ENCODE measurements at places on chromosomes 4 and X.

GRCh38 chrX:75625232-75625631 is 102.4 kb upstream of the ZDHHC15 start:
- no peak for DNase-seq

- DNase-seq = no peak
Observed at GRCh38 chr4:92483341-92483740, 179.6 kb downstream of the GRID2 start.

- DNase-seq = no peak
Observed at GRCh38 chr4:38923746-38924145, 56.1 kb downstream of the FAM114A1 start.

- DNase-seq = peak; percentile 76
Observed at GRCh38 chr4:151434183-151434860, 25.3 kb downstream of the FHIP1A start.

GRCh38 chr4:121688261-121688660 is 8.5 kb downstream of the ANXA5 start:
- DNase-seq = no peak

DNA sequence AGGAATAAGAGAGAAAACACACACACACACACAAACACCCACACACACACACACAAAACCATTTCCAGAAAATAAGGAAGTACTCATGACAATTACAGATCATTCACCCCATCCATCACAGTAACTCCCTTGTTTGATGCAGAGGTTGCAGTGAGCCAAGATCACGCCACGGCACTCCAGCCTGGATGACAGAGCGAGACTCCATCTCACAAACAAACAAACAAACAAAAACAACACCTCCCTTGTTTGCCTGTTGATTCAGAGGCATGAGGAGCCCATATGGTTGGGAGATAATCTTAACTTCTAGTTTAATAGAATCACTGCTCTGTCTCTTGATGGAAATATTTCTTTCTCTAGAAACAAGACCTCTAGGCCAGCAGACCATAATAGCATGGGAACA is 2043.5 kb upstream of the AGA start:
- no peak for DNase-seq

- DNase-seq = peak; percentile 16
Observed at GRCh38 chr4:57303012-57303751, 193.0 kb upstream of the IGFBP7 start.

DNA sequence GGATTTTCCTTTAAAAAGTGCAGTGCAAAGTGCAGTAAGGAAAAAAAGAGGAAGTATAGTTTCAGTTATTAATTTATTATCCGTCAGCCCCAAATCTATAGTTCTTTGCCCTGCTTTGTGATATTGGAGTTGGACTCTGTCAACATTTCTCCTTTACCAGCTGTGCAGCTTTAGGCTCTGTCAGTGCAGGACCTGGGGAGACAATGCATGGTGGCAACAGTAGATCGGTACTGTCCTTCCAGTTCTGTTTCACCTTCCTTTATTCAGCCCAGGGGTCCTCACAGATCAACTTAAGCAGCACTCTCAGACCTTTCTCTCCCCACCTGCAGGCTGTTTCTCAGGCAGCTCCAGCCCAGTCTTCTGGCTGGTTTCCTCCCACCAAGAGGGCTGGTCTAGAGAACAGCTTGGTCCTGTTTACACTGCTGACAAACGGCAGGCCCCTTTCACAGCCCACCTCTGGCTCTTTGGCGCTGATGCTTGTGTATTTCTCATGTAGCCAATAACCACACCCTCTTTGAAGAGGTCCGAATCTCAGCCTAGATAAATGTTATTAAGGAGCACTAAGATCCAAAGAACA is 71.6 kb downstream of the MCUB start:
- no peak for DNase-seq

GRCh38 chrX:74422576-74423288 is 1.4 kb downstream of the SLC16A2 start:
- DNase-seq = peak; percentile 73

DNA sequence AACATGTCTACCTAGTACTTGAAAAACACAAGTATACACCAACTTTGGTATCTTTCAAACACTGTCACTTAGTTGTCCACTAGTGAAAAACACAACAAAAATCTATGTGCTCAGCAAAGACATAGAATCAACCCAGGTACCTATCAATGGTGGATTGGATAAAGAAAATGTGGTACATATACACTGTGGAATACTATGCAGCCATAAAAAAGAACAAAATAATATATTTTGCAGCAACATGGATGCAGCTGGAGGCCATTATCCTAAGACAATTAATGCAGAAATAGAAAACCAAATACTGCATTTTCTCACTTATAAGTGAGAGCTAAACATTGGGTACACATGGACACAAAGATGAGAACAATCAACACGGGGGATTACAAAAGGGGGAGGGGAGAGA is 148.7 kb downstream of the ENOX2 start:
- DNase-seq = no peak

GRCh38 chr4:3252480-3252828 is 3.5 kb downstream of the MSANTD1 start:
- no peak for DNase-seq

- DNase-seq = no peak
Observed at GRCh38 chr4:161991811-161992210, 172.0 kb downstream of the FSTL5 start.

GRCh38 chrX:44580466-44580865 is 37.8 kb upstream of the FUNDC1 start:
- DNase-seq = peak; percentile 29

- DNase-seq = peak; percentile 4
Observed at GRCh38 chrX:110132450-110133114, 129.7 kb downstream of the TMEM164 start.

DNA sequence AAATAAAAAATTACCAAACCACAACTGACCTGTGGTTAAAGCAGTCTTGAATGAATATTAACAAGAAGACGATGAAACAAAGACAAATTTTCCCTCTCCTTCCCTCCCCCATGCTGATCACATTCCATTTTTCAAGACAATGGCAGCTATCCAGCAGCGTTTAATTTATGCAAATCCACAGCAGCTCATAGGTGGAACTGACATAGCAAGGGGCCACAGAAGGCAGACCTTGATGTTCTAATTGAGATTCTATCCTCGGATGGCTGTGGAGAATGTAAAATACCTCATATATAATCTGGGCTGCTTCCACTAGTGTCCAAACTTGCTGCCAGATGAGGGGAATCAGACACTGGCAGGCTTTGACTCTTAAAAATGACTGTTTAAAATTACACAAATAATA is 211.5 kb downstream of the CHRDL1 start:
- no peak for DNase-seq

DNA sequence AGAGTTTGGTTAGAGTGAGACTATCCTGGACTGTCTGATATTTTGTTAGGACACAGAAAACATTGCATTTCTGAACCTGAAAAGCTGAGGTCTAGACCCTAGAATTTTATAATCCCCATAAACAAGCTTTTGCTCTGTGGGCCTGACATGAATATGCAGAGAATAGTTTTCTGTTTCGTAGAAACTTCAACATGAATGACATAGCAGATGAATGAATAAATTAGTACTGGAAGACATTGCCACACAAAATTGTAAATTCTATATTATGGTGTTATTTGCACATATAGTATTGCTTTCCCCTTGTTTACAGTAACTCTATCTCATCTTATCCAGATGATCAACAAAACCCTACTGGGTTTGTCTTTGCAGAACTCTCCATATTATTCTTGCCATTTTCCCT is 54.9 kb upstream of the MAML3 start:
- no peak for DNase-seq

DNA sequence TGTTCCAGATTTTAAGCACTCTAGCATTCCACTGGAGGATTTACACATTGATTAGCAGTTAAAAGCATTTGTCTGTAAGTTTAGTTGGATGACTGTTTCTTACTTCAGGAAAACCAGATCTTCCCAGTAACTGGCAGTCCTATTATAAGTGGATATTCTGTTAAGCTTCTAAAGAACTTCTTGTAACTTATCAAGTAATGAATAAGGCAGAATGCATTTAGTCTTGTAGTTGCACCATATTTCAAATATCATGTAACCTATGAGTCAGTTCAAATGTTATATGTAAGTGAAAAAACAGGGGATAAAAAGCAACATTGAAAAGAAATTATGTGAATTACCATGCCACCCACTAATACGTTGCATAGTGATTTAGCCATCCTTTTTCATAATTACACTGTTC is 30.2 kb upstream of the TENM3 start:
- no peak for DNase-seq

DNA sequence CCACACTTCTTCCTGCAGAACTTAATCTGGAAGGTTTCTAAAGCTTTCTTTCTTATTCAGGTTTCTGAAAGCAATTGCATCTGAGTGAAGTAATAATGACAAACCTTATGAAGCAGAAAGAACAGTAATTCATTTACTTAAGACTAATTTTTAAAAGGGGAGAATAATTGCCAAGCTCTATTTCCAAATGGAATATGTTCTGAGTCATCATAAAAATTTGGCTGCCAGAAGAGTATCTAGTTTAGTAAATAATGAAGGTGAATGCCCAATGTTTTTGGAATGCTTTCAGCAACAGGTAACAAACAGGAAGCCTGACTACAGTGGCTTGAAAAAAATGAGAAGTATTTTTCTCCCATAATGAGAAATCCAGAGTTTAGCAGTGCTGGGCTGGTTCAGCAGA is 227.3 kb upstream of the TET2 start:
- DNase-seq = no peak

- DNase-seq = no peak
Observed at GRCh38 chr4:173415885-173416653, 17.2 kb upstream of the SCRG1 start.

DNA sequence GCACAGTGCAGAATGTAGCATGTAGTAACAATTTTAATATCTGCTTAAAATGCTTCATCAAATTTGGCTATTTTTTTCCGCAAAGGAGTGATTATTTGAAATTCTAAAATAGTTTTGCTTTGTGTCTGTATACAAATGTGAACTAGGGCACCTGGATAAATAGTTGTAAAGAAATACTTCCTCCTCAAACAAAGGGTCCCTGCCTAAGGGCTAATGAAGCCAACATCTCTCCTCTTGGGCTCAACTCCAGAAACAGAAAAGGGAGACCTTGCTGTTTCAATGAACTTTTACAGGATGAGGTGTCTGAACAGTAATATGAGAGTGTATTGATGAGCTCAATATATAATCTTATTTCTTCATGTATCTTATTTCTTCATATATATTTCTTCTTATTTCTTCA is 30.8 kb upstream of the SCOC start:
- DNase-seq = no peak

DNA sequence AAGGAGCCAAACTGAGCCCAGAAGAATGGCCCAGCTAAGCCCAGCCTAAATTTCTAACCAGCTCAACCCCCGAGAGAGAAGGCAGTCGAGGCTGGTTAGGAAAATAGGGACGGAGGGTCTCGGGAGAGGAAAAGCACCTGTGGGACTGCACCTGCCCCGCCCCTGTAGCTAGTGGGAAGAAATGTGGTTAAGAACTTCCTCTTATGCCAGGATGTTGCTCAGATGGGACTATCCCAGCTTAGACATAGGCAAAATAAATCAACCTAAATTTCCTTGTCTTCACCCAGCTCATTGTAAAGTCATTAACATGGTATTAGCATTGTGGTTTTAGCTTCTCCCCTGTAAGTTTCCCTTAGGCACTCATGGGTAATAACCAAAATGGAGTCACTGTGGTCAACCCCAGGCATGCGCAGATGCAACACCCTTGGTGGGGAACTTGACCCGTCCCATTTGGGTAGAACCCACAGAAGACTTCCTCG is 86.8 kb downstream of the ZNF718 start:
- no peak for DNase-seq

DNA sequence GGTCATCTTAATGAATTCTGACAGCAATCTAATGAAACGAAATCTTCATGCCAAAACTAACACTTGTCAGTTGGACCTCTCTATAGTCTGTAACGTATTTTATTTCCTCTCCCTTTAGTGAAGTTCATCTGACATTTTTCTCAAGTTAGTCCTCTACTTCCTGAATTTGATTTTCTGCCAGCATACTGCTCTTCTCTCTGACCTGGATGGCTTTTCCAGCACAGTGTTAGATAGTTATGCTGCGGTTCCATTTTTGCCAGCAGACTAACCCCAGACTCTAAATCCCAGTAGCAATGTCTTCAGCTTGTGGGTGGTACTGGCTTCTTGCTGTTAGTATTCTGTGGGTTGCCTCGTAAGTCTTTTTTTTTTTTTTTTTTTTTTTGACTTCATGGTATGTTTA is 146.7 kb upstream of the VEGFC start:
- DNase-seq = peak; percentile 90

- no peak for DNase-seq
Observed at GRCh38 chr4:38605181-38605752, 58.7 kb upstream of the KLF3 start.

All from EH (cell line).